ENCODE measurements at places on chromosomes 3 and 15.

- no peak for DNase-seq
Measured at GRCh38 chr15:36605604-36606263, 26.3 kb downstream of the CDIN1 start.

DNA sequence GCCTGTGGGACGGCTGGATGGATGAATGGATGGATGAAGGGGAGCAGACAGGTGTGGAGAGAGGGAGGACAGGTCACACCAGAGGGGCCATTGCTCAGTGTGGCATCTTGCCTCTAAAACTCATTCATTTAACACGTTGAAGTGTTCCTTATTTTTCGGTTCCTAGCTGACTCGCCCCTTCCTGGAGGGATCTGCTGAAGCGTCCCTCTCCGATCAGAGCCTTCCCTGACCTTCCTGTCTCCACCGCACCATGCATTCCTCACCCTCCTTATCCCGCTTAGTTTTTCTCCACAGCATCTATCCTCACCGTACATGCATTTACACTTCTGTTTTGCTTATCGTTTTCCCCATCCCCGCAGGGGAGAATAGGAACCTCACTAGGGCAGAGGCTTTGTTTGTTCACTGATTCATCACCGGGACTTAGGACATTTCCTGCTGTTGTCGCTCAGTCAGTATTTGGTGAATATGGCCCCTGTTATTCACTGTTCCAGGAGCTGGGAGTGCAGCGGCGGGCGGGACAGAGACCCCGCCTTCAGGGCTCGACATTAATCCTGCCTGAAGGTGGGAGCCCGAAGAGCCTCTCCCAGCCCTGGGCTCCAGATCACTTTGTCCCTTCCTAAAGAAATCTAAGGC lies 32.0 kb downstream of the FOXL2 start:
- no peak for DNase-seq

DNA sequence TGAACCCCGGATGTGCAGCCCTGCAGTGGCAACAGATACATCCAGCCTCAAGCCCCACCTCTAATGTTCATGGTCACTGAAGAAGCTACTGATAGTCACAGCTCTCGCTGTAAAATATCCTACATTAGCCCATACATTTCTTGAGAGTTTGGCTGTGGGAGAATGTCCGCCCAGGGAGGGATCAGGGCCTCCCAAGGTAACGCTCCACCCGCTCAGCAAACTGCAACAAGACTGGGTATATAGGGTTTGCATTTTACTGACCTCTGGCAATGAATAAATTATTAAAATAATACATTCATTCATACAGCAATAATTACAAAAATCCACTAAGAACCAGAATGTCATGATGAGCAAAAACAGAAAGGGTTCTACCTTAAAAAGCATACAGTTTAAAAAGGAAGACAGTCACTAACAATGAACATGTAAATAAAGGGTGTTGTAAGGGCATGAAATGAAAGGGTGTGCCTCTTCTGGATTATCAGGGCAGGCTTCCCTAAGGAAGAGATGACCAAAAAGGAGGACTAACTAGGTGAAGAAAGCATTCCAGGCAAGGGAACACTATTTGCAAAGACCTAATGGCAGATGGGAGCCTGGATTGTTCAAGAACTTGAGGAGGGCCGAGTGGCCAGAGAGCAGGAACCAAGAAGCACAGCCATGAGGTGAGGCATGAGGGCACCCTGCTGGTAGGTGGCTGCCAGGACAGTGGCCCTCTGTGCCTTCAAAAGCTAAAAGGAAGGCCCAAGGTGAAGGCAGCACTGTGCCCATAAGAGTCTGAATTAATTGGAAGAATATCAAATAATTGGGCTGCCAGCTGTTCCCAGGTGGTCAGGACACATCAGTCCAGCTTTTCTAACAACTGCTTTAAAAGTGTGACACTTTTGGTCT lies 28.1 kb upstream of the CTDSPL start:
- DNase-seq: no peak

GRCh38 chr3:66362541-66362941 lies 138.3 kb downstream of the LRIG1 start:
- no peak for DNase-seq

DNA sequence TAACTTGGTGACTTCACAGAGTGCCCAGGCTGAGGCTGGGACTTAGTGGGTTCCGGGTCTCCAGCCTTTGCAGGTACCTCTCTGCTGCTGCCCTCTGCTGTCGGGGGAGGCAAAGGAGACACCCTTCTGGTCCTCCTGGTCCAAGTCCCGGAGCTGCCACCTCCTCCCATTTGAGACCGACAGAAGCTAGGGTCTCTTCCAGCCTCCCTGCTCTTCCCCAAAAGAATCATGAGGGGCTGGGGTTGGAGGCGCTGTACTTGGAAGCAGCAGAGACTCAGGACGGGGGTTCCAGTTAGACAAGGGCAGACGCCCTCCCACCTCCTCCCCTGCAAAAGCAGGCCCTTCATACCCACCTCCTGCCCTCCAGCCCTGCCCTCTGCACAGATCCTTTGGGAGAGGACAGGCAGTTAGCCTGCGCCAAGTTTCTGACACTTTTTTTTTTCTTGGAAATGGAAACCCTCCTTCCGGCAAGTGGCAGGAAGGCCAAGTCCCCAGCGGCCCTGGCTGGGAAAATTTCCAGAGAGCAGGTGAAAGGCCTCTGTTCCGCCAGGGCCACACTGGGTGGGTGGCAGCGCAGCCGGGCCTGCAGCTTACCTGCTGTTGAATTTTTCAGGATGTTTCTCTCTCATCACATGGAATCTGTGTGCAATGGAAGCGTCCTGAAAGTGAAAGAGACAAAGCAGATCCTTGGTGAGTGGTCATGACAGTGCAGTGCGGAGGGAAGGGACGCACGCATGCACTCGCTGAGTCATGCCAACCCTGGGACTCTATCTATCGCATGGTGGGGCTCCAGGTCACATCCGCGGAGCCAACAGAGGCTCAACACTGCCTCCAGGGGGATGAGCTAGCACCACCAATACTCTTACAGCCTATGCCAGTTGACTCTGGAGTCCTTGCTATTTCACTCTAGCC lies 119.9 kb downstream of the DGKG start:
- DNase-seq: no peak

GRCh38 chr15:100132309-100132708 lies 209.5 kb downstream of the ADAMTS17 start:
- no peak for DNase-seq

- DNase-seq: no peak
Measured at GRCh38 chr3:188338086-188338485, 184.1 kb downstream of the LPP start.

GRCh38 chr3:14300721-14301399 lies 101.5 kb upstream of the SLC6A6 start:
- DNase-seq: no peak

DNA sequence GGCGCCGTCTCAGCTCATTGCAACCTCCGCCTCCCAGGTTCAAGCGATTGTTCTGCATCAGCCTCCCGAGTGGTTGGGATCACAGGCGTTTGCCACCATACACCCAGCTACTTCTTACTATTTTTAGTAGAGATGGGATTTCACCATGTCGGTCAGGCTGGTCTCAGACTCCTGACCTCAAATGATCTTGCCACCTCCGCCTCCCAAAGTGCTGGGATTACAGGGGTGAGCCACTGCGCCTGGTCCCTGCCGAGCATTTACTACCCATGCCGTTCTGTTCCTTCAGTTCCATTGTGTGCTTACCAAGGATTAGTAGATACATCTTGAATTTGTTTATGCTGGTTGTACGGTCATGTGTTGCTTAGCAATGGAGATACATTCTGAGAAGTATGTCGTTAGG lies 10.3 kb downstream of the CHD2 start:
- DNase-seq: no peak

GRCh38 chr3:187873843-187874242 lies 128.6 kb upstream of the BCL6 start:
- no peak for DNase-seq

- no peak for DNase-seq
Measured at GRCh38 chr3:61808526-61808925, 247.2 kb downstream of the PTPRG start.

DNA sequence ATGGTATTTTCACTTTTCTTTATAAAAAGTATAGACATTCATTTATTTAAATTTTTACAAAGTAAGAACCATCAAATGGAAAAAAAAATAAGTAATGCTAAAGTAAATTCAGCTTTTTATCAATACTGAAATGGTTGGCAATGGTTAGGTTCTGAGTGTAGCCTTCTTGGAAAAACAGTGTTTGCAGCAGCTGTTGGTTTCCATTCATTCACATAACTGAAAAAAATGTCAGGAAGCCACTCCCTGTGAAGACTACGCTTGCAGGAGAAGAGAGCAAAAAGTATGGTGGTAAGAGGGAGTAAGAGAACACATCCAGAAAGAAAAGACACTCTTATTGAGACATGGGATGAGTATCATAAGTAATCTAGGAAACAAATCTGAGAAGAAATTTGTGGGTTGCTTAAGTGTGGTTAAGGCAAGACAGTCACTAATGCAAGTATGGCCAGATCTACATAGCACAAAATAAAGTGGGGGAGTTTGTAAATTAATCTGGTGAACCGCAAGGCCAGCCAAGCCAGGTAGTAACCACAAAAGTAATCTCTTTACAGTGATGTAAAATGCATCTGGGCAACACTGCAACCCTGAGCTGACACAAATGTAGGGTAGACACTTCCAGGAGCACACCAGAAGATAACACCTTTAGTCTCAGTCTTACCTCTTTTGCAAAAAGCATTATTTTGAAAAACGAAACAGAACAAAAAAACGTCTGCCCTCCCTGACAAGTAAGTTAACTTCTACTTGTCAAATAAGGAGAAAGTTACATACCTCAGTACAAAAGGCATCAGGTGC lies 133.7 kb downstream of the IGSF11 start:
- DNase-seq: no peak

DNA sequence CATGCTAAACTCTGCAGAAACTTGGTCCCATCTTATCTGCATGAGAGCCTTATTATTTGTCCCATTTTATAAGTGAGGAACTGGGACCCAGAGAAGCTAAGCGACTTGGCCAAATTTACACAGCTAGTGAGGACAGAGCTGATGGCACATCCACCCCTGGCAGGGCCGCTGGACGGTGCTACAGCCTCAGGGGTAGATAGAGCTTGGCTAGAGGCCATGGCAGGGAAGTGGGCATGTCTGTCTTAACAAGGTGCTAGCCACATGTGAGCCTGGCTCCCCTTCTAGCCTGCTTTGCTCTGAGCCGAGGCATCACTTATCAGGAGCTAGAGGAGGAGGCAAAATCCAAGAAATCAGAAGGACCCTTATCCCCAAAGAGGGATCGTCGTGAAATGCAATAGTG lies 36.7 kb upstream of the SYNM start:
- DNase-seq: no peak
